CD4-positive, alpha-beta memory T cell (primary cell): ENCODE measurements at places on chromosomes 13 and 19. TPM values are rescaled to one million over a fixed set of nuclear protein-coding genes. Genes with fewer than 3 reads are reported as not detected.

The SIGLEC5 gene
- not detected for total RNA-seq

The PLD3 gene
- total RNA-seq = 117 TPM

The IZUMO2 gene
- not detected for total RNA-seq

The TMEM259 gene
- total RNA-seq = 329 TPM

The KLK4 gene
- not detected for total RNA-seq

The ZNF773 gene
- total RNA-seq = 28.7 TPM

The SHC2 gene
- total RNA-seq = 0.64 TPM

The AMER2 gene
- not detected for total RNA-seq

The LYPD5 gene
- total RNA-seq = 0.49 TPM

The APOC4 gene
- total RNA-seq = not detected

The CRLF1 gene
- not detected for total RNA-seq

The CEACAM19 gene
- total RNA-seq = 1.4 TPM

The ZNF766 gene
- total RNA-seq = 53.6 TPM

The ZNF649 gene
- 28.6 TPM for total RNA-seq

The LIM2 gene
- not detected for total RNA-seq

The TRPM4 gene
- total RNA-seq = not detected

The ZNF606 gene
- total RNA-seq = 37.3 TPM

The NFIX gene
- total RNA-seq = 4.0 TPM

The RNF113B gene
- not detected for total RNA-seq

The FCGBP gene
- 74.4 TPM for total RNA-seq

The KLF2 gene
- 425 TPM for total RNA-seq

The CCDC122 gene
- 4.0 TPM for total RNA-seq

The OR7A5 gene
- not detected for total RNA-seq

The MVB12A gene
- 35.4 TPM for total RNA-seq

The MAG gene
- not detected for total RNA-seq

The SLC46A3 gene
- total RNA-seq = 18.7 TPM
